ENCODE measurements at places on chromosomes 2 and 18.

DNA sequence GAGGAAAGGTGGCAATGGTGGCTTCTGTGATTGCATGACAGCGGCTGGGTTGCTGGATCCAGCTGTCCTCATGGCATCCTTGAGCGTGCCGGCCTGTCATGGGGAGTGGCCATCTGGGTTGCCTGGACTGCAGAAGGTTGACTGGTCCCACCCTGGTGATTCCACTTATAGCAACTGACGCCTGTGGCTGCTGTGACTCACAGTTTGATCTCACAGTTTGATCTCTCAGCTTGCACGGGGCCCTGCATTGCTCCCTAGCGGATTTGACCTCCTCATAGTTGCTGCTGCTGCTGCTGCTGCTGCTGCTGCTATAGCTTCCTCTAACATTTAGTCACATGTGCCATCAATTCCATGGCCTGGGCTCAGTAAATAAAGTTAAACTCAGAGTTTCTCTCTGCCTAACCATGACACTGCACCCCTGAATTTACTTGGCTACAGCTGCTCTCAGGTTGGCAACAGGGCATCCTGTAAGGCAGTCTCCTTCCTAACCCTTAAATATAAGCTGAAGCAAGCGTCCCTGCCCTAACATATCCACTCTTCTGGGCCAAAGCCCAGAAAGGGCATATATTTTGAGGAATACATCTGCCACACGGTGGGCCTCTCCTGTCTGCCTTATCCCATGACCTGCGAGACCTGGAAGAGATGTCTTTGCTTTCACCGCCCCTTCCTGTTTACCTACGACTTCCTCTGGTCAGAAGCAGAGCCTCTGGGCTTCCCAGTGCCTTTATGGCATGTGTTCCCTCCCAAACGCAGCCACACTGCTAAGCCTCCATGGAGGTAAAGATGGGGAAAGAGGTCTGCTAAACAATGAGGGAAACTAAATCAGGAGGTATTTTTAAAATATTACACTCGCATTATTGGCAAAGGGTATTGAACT, 37.8 kb upstream of the CCDC150 start:
- DNase-seq = no peak

GRCh38 chr2:62391696-62392095, 114.3 kb downstream of the TMEM17 start:
- DNase-seq = no peak

GRCh38 chr2:142853912-142854311, 23.6 kb upstream of the KYNU start:
- no peak for DNase-seq

- DNase-seq = no peak
Observed at GRCh38 chr2:47867205-47867604, 39.1 kb downstream of the FBXO11 start.

DNA sequence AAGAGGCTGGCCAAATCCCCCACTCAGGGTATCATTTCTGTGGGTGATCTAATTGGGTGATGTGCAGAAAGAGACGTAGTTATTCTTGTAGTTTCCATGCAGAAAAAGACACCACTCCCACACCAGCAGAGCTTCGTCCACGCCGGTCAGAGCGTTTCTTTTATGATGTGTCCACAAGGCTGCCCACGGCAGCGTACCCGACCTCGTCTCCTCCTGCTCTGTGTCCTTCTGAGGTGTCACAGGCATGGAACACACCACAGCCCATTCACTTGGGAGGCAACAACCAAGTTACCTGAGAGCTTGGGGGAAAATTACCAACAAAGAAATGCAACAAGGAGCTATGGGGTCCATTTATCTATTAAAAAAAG, 131.3 kb downstream of the PXDN start:
- DNase-seq = no peak

DNA sequence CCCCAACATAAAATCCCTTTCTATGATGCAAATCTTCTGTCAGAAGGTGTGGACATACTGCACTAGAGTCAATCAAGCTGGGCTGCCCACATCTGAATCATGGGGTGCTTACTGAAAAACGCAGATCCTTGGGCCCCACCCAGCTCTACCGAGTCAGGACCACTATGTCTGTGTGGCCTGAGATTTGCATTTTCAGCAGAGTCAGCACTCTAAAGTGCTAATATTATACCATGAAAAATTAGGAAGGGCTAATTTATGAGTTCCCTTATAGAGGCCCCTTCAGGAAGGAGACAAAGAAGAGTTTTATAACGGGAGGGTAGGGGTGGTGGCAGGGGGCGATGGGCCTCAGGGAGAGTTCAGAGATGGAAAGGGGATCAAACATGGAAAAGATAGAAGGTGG, 163.3 kb upstream of the NABP1 start:
- DNase-seq = no peak

- no peak for DNase-seq
Observed at GRCh38 chr2:9428965-9429577, 5.6 kb downstream of the CPSF3 start.

DNA sequence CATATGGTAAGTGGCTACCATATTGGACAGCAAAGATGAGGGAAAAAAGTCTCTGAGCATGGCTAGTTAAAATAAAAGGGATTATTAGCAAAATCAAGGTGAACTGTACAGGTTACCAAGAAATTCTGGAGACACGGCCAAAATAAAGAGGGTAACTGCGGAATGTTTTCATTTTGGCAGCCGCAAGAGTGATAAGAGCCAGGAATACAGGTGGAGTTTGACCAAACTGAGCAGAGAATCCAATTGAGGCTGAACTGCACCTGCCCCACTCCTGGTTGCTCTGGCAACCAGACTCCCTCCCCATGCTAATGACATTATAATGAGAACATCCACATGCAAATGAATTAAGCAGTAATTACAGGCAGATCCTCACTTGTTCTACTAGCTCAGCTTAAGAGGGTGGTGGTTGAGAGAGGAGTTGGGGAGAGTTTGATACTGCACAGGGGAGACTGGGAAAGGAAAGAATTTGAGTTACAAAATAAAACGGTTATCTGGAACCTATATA, 18.8 kb upstream of the EPHA4 start:
- DNase-seq = no peak

GRCh38 chr2:176507786-176508185, 238.5 kb downstream of the MTX2 start:
- no peak for DNase-seq

GRCh38 chr2:54546518-54546917, 90.4 kb downstream of the SPTBN1 start:
- no peak for DNase-seq

- DNase-seq = no peak
Observed at GRCh38 chr2:98583816-98584618, 24.3 kb downstream of the COA5 start.

DNA sequence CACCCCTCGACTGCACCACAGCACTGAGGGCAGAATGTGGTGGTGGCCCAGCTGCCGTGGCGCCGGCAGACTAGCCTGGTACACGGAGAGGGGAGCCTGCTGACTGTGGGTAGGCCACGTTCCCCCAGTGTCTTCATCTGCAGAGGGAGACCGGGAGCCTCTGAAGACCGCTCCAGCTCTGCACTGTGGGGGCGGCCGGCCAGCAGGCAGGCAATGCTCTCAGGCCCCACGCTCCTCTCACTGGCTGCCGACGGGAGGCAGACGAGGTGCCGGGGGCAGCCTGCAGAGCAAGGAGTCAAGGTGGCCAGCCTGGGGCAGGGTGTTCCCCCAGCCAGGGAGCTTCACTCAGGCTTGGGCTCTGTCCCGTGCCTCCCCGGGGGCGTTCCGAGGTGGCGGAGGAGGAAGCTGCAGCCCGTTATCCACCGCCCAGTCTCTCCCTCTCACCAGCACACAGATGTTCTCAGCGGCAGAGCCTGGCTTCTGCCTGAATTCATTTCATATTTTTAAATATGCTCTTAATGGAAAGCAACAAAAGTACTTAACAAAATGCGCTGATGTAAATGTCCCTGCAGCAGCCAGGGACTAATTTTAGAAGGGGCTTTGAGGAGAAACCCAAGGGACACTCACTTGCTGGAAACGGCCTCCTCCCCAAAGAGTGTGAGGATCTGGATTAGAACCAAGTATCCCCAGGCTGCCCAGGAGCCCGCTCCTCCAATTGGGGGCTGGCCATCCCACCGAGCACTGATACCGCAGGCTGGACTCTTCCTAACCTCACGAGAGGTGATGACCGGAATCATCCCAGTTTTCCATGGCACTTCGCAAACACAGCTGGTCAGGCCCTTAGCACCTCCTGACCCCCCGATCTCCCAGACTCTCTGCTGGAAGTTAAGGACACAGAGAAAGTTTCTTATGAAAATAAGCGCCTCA, 87.8 kb downstream of the HDAC4 start:
- no peak for DNase-seq

DNA sequence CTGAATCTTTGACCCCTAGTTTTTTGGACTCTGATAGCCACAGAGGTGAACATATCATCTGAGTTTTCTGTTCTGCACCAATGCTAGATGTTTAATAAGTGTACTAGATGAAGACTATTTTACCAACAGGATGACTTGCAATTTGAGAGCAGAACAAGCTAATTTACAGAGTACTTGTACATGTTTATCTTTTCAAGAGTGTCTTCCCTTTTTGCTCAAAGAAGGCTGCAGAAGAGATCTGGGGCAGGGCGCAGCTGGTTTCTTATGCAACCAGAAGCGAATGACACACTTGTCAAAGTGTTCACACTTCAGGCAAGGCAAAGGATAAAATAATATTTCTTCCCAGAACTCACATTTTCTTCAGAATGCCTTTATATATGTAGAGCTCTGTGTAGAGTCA, 86.0 kb downstream of the VWA3B start:
- DNase-seq = no peak
